Activated gamma-delta T cell treated with Interleukin-2 at 50 U/mL for 16 hours (primary cell): ENCODE measurements at places on chromosomes 6 and 20.

GRCh38 chr6:77264970-77265369, 198.3 kb downstream of the HTR1B start:
- DNase-seq, result no peak

- no peak for DNase-seq
Observed at GRCh38 chr20:47256668-47257236, 99.7 kb downstream of the ZMYND8 start.

DNA sequence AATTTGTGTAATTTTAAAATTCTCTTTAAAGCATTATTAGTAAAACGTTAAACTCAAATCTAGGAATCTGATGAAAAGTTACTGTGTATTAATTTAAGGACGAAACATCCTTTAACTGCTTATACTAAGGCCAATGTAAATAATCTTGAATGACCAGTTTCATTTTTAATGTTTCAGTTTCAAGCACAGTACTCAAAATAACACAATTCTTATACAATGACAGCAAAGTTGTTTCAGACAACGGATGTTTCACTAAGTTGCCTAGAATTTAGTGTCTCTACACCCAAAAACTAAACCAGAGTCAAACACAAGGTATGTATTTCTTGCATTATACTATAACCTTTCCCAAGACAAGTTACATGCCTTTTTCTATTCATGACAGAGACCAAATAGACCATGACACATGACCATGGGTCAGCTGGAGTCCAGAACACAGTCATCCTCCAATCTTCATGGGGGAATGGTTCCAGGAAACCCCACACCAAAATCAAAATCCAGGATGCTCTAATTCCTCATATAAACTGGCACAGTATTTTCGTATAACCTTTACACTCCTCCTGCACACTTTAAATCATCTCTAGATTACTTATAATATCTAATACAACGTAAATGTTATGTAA, 7.7 kb downstream of the PHIP start:
- DNase-seq, result no peak

GRCh38 chr6:149977221-149977620, 13.5 kb downstream of the ULBP1 start:
- no peak for DNase-seq

DNA sequence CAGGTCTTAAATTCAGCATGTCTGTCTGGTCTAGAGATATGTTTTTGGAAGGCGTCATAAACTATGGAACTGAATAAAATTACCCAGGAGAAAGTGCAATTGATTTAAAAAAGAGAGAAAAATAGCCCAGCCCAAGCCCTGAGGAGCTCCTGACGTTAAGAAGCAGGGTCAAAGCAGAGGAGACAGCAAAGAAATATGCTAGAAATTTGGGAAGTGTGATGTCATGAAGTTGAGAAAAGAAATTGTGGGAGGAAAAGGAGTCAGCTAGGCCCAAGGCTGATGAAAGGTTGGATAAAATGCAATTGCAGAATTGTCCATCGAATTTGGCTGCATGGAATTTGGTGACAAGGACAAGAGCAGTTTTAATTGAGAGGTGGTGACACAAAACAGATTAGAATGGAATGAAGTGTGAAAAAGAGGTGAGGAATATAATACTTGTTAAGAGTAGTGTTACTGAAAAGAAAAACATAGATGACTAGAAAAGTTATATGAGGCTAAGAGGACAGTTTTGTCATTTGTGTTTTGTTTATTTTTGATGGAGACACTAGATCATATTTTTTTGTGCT, 381.6 kb downstream of the LAMA2 start:
- no peak for DNase-seq

DNA sequence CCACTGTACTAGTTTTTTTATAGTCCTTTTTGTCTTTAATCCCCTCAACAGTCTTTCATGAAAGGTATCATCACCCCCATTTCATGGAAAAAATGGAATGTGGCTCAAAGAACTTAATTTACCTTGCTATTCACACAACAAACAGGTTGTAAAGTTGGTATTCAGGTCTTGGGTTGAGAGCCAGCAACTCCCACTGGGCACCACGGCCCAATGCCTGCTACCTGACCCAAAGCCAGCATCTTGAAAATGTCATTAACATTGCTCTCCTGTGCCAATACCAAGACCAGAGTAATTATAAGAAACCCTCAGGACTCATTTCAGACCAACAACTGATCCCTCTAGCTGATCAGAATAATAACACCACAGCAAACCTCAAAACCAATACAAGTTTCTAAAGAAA, 75.7 kb downstream of the METTL24 start:
- no peak for DNase-seq

DNA sequence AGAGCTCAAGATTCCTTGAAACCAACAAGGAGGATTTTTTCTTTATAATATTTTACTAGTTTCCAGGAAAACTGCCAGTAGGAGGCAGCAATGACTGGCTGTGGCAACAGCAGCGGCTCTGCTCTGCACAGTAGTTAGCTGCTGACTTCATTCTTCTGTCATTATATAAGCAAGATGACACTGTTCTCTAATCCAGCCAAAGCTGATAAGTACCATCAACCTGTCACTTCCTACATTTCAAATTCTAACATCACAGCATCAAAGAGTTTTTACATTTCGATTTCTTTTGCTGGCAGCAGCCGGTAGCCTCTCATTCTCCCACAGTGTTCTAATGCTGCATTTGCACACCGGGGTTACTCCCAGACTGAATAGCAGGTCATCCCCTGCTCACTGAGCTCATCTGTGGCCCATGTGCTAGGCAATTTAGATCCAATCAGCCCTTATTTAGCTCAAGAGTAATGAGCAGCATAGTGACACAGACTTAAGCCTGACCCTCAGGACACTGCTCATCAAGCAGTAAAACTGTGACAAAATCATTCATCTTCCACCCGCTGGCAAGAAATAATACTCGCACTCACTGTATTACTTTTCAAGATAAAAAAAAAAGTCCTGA, 67.8 kb downstream of the MMS22L start:
- no peak for DNase-seq

GRCh38 chr20:30500829-30501440, 756.5 kb upstream of the DEFB115 start:
- DNase-seq, result no peak

DNA sequence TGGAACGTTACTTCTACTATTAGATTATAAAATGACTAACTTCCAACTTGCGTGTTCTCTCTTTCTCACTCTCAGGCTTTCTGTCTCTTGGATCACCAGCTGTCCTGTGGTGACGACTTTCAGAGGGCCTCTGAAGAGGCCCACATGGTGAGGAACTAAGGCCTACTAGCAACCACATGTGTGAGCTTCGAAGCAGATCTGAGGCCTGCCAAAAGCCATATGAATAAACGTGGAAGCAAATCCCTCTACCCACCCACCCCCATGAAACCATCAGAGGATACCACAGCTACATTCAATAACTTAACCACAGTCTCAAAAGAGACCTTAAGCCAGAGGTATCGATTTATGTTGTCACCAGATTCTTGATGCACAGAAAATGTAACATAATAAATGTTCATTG, 13.5 kb upstream of the BMP5 start:
- no peak for DNase-seq

DNA sequence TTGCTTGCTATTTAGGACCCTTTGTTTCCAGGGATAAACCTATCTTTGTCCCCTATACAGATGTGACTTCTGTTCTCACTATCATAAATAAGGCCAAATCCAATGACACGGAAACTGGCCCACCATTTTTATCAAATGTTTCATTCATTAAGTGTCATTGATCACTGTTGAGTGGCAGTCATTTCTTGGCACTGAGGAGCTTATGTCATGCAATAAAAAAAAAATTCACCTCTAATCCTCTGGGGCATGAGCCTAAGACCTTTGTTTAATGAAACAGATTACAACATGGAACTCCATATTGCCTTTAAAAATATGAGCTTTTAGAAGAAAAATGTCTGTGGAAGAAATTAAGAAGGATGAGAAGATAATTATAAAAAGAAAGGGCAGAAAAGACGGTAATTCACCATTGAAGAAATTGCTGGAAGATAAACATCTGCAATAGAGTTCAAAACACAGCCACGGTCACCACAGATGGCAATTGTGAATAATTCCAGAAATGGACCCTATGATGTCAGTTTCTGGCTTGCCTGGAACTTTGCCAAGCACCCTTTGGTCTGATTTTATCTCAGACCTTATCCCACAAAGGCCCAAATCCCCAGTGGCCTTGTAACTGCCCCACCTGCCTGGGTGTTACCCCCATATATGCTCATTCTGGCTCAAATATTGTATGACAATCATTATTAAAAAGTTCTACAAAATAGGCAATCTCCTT, 91.1 kb downstream of the DST start:
- DNase-seq, result no peak

- peak; percentile 44 for DNase-seq
Observed at GRCh38 chr6:107957308-107957908, 600 bp downstream of the SEC63 start.

DNA sequence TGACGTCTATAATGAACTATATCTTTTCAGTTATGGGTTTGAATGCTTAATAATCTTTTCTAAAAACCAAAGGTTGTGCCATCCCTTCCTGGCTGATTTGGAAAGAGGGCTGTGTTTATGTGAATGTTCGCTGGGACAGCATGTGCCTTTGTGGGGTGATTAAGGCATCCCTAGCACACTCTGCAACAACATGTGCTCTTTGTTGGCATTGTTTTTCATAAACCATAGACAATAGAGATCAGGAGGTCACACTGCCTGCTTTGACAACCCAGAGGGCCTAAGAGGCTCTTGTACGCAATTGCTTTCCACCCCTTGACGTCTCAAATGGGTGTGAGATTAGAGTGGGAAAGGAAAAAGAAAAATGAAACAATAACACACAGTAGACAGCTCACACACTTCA, 116.0 kb downstream of the LRRC1 start:
- DNase-seq, result no peak

GRCh38 chr6:40962241-40962640, 76.8 kb downstream of the UNC5CL start:
- DNase-seq, result no peak

- no peak for DNase-seq
Observed at GRCh38 chr6:150925590-150925928, 60.1 kb downstream of the MTHFD1L start.

GRCh38 chr6:71332012-71332411, 43.4 kb downstream of the OGFRL1 start:
- no peak for DNase-seq

DNA sequence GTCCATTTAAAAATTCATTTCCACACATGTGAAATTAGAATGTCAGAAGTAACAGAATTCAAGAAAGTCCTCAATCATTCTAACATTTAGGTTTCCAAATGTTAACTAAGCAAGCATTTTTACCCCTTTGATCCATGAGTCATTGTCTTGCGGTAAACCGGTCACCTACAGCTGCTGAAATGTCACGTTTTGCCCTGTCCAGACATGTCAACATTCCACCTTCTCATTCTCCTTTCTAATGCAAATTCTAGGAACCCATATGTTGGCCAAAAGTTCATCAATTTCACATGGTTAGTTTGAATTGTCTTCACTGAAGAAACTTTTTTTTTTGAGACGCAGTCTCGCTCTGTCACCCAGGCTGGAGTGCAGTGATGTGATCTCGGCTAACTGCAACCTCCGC, 117.2 kb downstream of the IPCEF1 start:
- DNase-seq, result no peak

- DNase-seq, result no peak
Observed at GRCh38 chr6:23659125-23659524, 466.9 kb upstream of the NRSN1 start.

DNA sequence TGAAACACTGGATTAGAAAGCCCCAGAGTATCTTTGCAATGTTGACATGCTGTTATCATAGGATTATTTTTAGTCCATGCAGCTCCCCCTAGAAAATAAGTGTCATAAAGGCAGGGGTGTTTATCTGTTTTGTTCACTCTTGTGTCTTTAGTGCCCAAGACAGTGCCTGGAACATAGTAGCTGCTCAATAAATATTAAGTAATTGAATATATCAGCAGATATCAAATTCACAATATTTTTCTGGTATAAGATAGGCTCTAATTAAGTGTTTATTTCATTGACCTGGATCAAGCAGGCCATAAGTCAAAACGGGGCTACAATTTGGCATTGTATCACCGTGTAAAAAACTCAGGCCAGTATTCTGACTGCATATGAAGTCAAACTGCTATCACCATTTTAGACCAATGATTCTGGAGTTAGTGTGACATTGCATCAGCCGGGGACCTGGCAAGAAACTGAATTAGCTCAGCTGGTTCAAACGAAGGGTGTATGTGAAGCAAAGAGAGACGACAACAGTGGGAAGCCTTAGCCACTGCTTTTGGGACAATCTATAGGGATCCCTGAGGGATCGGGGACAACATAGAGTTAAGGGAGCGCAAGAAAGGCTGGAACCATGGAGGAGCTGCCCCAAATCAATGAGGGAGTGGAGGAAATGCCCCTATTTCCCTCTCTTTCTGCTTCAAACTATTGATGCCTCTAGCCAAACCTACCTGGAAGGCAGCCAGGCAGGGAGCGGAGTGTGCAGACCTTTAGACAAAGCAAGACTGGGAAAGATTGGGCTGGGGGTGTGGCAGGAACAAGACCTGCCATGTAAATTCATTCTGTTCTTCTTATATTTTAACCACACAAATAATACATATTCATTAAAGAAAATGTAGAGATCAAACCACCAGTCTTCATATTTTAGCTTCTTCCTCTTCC, 112.2 kb downstream of the PLEKHG1 start:
- DNase-seq, result no peak

GRCh38 chr6:33856655-33857054, 52.9 kb upstream of the MLN start:
- DNase-seq, result peak; percentile 78

- no peak for DNase-seq
Observed at GRCh38 chr6:147164761-147165160, 39.5 kb upstream of the STXBP5 start.

DNA sequence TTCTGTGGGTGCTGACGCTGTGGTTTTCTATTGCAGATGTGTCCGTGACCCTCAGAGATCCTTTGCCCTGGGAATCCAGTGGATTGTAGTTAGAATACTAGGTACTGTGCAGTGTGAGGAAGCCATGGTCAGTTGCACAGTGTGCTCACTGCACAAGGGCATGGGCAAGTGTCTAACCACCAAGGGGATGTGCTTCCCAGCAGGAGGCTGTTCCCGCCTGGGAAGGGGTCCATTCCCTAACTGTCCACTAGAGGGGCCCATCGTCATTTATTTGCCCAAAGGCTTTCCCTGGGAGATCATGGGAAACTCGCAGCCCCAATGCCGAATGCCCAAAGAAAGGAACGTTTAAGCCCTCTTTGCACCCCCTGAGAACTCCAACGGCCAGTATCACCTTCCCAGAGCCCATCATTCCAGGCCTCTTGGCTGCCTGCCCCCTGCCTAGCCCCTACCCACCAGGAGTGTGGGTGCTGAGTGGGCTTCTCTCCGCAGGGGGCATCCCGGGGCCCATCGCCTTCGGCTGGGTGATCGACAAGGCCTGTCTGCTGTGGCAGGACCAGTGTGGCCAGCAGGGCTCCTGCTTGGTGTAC, 26.2 kb downstream of the SLCO4A1 start:
- peak; percentile 23 for DNase-seq

DNA sequence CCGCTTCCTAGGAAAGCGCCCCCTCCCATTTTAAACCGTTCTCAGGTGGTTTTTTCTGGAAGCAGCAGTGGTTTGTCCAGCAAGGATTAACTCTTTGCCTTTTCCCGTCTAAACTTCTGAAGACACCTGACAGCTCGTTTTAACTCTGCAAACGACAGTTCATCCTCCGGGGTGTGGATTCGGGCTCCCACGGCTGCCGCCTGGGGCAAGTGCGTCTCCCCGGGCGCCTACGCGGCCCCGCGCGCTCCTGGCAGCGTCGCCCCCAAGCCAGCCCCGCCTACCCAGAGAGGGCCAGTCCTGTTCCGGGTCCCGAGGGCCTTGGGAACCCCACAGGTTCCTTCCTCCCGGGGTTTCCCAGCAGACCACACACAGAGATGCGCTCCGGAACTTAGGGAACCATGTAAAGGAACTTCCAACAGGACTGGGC, 54.4 kb downstream of the PRR18 start:
- DNase-seq, result no peak
